ENCODE measurements at places on chromosomes 7 and 10.

DNA sequence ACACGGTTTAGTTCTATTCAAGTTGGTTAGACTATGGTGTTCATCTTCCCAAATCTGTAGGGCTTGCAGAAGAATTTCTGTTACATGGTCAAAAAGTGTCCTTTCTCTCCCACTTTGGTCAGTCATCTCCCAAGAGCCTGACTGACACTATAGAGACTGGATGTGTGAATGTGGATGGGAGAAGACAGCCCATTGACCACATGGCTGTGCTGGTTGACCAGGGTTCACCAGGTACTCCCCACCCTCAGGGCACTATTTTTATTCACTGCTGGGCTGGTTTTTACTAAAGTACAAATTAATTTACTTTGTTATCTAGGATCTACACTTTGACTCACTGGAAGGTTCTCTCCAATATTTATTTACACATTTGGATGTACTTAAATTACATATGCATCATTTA is 2.3 kb downstream of the ZNF804B start:
- DNase-seq: no peak

- DNase-seq: no peak
Measured at GRCh38 chr10:95531994-95532399, 29.2 kb downstream of the SORBS1 start.

- no peak for DNase-seq
Measured at GRCh38 chr7:133778472-133778871, 348.7 kb upstream of the LRGUK start.

GRCh38 chr10:97612386-97612785 is 20.9 kb downstream of the MORN4 start:
- DNase-seq: peak; percentile 69

DNA sequence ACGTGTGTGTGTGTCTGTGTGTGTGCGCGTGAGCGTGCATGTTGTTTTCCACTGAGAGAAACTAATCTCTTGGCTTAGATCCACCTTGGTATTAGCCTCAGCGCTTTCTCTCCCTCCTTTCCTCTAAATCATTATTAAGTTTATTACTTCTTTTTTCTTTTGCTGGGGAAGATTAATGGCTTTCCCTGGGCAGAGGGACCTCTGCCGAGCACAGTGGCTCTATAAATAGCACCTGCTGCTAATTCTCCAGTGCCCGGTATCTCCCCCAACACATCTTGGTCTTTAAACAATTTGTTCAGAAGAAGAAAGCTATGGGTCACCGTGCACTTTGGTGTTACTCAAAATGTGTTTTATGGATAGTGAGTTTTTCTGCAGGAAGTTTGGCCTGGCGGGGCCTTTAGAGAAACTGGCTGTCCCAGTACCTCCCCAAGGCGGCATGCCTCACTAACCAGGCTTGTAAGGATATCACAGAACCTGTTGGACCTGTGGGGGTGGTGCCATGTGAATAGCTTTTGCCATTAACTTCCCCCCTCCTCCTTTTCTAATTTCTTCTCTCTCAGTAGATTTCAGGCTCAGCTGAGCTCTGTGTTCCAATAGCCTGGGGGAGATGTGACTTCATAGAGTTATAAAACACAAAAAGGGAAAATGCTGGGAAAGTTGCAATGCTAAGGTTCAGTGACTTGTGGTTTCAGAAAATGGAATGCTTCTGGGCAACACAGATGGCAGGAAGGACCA is 70.1 kb upstream of the RAB11FIP2 start:
- DNase-seq: no peak

- no peak for DNase-seq
Measured at GRCh38 chr7:140684066-140684950, 11.6 kb downstream of the ADCK2 start.

DNA sequence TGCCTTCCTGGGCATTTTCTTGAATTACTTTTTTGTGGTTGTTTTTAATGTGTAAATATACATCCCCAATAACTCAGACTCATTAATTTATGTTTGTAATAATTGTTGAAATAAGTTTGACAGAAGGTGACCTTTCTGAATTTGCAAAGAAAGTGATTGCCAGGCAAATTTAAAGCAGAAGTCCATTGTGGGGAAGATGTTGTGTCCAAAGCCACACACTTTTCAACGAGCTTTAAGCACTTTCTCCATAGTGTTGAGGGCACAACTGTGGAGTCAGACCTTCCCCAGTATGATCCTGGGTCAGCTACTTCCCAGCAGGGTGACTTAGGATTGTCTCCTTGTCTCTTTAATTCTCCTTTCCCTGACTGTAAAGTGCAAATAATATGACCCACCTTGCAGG is 52.5 kb downstream of the PTPRE start:
- DNase-seq: no peak

GRCh38 chr10:47366181-47366631 is 17.9 kb downstream of the ZNF488 start:
- no peak for DNase-seq

DNA sequence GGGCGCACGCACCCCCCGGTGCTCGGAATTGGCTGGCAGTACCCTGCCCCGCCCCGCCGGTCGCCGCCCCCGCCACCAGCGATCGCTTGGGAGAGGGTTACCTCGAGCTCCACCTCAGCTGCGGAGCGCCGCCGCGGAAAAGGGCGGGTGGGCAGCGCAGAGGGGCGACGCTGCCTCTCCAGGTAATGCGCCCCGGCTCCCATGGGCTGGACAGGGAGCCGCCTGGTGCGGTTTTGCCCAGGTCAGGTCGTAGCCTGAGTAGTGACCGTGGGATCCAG is 1.3 kb downstream of the PFKFB3 start:
- peak; percentile 39 for DNase-seq

DNA sequence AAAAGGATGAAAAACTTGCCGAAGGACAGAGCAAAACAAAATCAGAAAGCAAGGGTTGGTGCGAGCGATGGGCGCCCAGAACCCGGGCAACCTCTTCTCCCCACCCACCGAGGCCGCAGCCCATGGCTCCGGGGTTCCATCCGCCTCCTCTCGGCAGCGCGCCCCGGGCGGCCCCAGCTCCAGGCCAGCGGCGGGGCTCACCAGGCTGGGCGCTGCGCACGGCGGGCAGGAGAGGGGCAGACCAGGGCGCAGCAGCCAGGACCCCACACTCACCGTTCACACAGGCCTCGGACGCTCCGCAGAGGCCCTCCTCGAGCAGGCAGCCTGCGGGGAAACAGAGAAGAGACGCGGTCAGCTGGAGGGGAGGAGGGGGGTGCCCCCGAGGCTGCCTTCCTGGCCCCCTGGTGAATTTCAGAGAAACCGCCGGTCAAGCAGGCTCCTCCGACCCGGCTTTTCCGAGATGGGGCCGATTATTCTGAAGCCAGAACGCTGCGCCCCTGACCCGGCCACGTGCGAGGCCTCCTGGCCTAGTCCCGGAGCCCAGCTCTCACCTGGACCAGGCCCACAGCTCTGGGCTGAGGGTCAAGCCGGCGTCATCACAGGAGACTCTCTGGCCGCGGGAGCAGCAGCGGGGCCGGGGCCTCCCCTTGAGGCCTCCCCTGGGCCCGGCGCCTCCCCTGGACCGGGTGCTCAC is 98.0 kb downstream of the PTPRN2 start:
- DNase-seq: no peak

- no peak for DNase-seq
Measured at GRCh38 chr10:43759216-43759615, 110.5 kb upstream of the ZNF32 start.

GRCh38 chr7:73715648-73716317 is 3.7 kb downstream of the STX1A start:
- DNase-seq: peak; percentile 99

GRCh38 chr7:104089612-104090011 is 100.2 kb upstream of the RELN start:
- no peak for DNase-seq

All from foreskin fibroblast (primary cell).